ENCODE measurements at places on chromosomes 7 and 10.

- no peak for DNase-seq
These were observed 828 bp upstream of the MALSU1 start for GRCh38 chr7:23298141-23298881.

DNA sequence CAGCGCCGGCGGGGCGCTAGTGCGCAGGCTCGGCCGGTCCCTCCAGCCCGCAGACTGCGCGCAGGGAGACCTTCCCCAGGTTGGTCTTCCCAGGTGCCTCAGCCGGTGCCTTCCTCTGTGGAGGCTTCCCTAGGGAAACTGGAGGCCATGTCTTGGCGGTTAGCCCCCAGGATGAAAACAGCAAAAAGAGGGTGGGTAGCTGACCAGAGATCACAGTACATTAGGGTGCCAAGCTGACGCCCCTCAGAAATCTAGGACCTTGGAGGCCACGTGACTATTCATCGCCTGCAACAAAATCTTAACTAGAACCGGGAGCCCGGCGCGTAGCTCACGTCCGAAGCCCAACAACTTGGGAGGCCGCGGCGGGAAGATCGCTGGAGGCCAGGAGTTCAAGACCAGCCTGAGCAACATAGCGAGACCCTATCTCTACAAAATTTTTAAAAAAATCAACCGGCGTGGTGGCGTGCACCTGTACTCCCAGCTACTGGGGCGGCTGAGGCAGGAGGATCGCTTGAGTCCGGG, 327 bp upstream of the FIS1 start:
- DNase-seq = no peak

- no peak for DNase-seq
These were observed 466.3 kb downstream of the ARL4A start for GRCh38 chr7:13153742-13154141.

GRCh38 chr7:1965579-1966294, 267.0 kb downstream of the MAD1L1 start:
- no peak for DNase-seq

DNA sequence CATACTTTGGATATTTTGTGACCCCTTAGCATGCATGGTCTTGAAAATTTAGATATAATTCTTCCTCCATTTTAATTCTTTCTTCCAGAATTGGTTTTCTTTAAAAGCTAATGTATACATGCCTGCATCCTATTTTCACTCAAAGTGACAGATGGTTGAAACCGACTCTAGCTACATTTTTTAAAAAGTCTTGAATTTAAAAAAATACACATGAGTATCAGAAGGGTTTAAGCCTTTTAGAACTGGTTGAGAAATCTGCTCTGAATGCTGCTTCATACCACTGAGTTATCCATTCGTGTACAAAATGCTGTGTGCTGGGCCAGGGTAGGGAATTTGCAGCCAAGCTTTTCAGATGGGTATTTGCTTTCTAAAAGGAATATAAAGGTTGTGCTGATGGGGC, 16.5 kb downstream of the DYNC1I1 start:
- DNase-seq = no peak

DNA sequence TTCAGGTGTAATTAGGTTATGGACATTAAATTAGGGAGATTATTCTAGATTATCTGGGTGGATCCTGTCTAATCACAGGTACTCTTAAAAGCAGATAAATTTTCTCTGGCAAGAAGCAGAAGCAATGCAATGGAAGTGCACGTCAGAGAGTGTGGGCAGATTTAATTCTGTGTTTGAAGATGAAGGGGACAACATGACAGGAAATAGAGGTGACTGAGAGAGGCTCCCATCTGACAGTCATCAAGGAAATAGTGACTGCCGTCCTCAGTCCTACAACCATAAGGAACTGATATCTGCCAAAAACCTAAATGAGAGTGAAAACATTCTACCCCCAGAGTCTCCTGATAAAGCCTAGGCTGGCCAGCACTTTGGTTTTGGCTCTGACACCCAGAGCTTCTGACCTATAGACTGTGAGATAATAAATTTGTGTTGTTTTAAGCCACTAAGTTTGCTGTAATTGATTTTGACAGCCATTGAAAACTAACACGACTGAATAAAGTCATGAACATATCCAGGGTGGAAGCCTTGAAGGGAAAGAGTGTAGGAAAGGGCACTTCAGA, 30.5 kb upstream of the DDX50 start:
- DNase-seq = no peak

GRCh38 chr7:155122831-155123230, 52.7 kb downstream of the HTR5A start:
- no peak for DNase-seq

DNA sequence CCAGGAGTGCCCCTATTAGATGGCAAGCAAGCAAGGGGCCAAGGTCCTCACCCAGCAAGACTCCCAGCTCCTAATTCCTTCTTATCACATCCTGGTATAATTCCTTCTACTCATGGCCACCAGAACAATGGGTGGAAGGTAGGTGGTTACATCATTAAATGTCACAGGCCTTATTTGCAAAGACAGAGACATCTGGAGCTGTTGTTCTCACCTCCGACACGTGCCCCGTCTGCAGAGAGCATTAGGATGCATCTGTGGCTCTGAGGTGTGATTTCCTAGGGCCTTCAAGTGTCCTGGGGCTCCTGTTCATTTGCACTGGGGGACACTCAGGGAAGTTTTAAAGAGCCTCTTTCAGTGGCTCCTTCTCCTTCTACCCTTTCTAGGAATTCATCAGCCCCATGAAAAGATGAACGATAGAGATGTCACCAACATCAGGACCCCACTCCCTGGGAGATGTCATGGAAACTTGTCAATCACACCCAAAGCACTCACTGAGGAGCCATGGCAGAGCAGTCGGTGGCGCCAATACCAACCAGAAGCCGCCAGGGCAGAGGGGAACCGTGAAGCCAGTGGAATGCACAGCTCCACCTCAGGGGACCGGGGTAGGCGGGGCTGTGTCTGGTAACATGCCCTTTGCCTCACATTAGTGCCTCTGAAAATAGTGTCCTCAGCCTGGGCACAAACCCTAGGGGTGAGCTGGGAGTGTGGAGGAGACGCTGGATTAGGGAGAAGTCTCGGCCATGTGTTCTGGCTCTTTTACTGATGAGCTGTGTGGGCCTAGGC, 2.9 kb upstream of the ATP6V0E2 start:
- peak; percentile 45 for DNase-seq

GRCh38 chr10:77974396-77975074, 48.0 kb upstream of the DLG5 start:
- no peak for DNase-seq

DNA sequence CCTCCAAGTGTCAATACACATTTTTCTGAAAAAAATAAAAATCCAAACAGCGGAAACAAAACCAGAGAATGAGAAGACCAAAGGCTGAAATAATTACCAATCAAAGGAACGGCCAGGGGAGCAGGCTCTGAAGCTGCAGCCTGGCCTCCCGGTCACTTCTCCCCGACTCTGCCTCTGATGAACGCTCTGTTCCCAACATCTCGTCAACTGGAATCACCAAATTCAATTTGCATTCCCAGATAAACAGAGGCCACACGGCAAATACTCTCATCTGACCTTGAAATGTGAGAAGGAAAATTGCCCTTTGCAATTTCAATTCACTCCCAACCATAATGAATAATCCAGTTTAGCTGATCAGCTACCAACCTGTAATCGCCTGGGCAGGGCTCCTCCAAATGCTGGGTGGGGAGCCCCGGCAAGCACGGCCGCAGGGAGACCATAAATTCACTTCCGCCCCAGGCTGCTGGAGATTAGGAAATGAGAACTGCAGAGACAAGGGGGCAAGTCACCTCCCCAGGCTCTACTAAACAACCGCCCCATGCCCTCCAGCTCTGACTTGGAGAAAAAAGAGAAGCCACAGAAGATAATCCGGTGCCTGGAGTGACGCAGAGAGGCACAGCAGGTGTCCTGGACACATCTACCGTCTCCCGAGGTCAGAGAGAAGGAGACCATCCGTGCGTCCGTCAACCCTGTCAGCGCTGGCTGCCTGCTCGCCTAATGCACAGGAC, 153.2 kb downstream of the MAD1L1 start:
- no peak for DNase-seq

- no peak for DNase-seq
These were observed 639.2 kb upstream of the POT1 start for GRCh38 chr7:125568799-125569198.

- no peak for DNase-seq
These were observed 159.8 kb downstream of the DNAJB6 start for GRCh38 chr7:157496416-157497275.

GRCh38 chr10:113520261-113520660, 32.6 kb upstream of the HABP2 start:
- DNase-seq = no peak

DNA sequence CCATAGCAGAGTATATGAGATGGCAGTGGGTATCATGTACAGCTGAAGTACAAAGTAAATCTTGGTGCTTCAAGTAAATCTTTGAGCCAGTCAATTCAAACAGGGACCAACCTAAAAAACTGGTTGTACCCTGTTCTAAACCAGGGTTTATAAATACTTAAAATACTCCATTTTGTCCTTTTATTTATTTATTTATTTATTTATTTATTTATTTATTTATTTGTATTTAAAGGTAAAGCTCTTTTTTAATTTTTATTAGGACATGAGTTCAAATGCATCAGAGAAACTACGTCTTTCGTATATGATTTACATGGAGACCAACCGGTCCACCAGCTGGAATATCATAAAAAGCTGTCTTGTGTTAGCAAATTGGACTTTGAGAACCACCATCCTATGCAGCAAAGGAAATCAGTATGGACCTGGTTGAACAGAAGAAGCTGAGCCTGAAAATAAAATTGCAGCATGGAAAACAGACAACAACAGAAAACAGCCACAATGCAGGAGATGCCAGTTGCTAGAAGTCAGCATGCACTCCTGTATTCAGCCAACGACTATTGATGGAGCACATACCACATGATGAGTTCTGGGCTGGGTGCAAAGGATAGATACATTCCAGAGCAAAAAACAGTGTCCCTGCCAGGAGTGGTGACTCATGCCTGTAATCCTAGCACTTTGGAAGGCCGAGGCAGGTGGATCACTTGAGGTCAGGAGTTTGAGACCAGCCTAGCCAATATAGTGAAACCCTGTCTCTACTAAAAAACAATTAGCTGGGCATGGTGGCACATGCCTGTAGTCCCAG, 60.0 kb downstream of the PLXNA4 start:
- no peak for DNase-seq

- no peak for DNase-seq
These were observed 84.3 kb upstream of the ADRB1 start for GRCh38 chr10:113959383-113959760.

- DNase-seq = no peak
These were observed 15.8 kb downstream of the OSBPL3 start for GRCh38 chr7:24964191-24964590.

DNA sequence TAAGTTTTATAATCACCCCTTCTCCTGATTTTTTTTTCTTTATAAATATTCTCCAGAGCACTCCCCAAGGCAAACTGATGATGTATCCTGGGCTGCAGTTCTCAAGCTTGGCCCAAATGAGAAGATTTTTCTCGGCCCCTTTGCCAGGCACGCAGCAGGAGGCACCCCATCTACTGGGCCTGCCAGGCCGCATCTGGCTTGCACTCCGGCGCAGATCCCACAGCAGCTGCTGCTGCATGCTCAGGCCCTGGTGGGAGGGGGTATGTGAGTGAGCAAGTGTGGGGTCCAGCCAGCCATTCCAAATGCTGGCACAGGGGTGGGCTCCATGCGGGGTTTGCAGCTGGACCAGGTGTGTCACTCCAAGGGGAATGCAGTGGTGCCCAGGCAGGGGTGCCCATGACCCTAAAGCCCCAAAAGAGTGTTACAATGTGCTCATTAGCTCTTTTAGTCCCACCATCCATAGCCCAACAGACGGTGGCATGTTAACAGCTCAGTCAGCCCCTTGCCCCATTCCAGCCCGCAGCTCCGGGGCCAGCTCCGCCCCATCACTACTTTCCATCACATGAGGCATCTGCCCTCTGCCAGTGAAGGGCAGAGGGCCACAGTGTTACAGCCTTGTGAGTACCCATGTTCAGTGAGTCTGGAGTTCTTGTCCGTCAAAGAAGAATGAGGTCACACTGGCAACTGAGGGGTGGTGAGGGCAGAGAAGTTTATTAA, 25.9 kb downstream of the OAT start:
- no peak for DNase-seq

- no peak for DNase-seq
These were observed 6.2 kb upstream of the TPST1 start for GRCh38 chr7:66198956-66199355.

DNA sequence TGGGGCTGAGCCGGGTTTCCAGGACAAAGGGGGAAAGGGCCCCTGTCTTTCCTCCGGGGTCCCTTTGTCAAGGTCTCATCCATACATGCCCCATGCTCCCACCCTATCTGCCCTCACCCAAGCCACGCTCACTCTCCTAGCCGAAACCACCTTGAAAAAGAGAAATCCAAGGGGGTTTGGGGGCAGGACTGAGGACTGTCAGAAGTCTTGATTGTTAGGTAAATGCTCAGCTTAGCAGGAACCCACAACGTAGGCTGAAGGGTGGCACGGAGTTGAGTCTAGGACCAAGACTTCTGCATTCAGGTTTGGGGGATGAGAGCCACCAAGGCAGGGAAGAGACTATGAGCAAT, 719 bp upstream of the PGAM2 start:
- no peak for DNase-seq

GRCh38 chr7:149296368-149296767, 34.4 kb downstream of the ZNF783 start:
- DNase-seq = no peak

GRCh38 chr10:63718006-63718405, 196.8 kb downstream of the REEP3 start:
- no peak for DNase-seq

DNA sequence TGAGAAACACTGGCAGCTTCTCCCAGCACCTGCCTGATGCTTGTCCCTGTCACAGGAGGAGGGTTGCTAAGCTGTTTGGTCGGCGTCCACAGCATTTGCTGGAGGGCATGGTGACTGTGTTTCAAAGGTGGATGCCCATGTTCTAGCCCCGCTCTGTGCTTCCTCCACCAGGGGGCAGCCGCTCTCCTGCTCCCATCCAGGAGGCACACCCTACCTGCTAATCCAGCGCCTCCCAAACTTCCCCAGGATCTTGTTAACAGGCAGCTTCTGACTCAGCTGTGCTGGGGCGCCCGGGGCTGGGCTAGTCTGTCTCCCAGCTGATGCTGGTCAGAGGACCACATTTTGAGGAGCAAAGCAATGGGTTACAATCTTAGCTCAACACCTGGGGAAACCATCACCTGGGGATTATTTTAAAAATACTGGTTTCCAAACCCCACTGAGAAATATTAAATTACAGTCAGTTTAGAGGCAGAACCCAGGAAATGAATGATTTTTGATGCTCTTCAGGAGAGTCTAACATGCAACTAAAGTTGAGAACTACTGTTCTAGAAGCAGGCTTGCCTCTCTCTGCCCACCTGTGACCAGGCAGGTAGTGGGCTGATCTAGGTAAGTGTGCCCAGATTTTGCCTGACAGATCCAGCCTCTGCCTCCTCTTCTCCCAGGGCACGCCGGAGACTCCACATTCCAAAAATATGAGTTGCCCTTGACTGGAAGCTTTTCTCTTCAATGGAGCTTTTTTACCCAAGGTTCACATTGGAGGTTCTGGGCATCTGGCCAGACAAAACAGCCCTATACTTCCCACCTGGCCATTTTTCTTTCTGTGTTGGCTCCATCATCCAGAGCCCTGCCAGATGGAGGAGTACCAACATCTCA, 92.7 kb upstream of the GPR26 start:
- peak; percentile 57 for DNase-seq

- DNase-seq = no peak
These were observed 67.1 kb upstream of the AGBL3 start for GRCh38 chr7:134919240-134919641.

Data from activated naive CD4-positive, alpha-beta T cell treated with anti-CD3 and anti-CD28 coated beads, Interleukin-2, amount 10 ng/mL, durations not matched to agents 7 days and 5 days (primary cell).